ENCODE measurements at places on chromosomes 3 and 15.

DNA sequence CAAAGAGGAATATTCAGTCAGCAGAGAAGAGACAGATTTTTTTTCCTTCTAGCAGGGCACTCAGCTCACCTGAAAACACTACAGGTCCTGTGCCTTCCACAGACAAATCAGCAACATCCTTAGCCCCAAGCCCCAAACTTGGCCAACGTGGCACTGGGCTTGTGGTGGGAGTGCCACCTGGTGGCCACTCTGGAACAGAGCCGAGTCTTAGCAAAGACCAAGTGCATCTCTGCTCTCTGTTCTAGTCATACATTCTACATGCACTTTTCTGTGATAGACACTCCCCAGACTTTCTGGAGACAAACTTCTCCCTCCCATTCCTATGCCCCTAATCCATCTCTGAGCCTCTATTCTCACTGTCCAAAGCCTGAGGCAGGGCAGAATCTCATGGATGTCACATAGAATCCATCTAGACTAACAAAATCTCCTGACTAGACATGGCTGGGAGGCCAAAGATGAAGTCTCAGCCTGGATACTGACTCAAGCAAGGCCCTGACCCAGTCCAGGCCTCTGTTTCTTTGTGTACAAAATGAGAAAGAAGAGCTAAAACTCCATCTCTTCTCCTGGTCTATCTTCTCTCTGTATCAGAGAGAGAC lies 5.1 kb upstream of the SEMA7A start:
- peak; percentile 78 for DNase-seq

GRCh38 chr3:123096126-123096525 lies 29.3 kb downstream of the PDIA5 start:
- DNase-seq = no peak

- no peak for DNase-seq
These were observed 512.1 kb downstream of the ROBO1 start for GRCh38 chr3:79255702-79256101.

GRCh38 chr3:54822206-54822605 lies 105.7 kb downstream of the LRTM1 start:
- DNase-seq = no peak

GRCh38 chr15:70856177-70856883 lies 2.4 kb upstream of the LARP6 start:
- DNase-seq = no peak

DNA sequence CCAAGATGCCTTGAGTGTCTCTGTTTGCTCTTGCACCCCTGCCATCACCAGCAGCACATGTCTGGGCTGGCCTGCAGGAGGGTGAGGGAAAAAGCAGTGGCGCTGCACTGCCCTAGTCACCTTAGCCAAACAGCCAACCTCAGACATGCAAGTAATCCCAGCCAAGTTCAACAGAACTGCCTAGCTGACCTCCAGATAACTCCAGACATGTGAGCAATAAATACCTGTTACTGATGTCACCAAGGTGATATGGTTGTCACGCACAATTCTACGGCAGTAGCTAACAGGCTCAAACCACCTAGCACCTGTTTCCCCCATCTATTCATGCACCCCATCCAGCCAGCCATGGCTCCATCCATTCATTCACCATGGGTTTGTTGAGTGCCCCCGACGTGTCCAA lies 99.9 kb downstream of the SRGAP3 start:
- DNase-seq = no peak

- no peak for DNase-seq
These were observed 6.5 kb upstream of the P3H2 start for GRCh38 chr3:190127195-190127594.

DNA sequence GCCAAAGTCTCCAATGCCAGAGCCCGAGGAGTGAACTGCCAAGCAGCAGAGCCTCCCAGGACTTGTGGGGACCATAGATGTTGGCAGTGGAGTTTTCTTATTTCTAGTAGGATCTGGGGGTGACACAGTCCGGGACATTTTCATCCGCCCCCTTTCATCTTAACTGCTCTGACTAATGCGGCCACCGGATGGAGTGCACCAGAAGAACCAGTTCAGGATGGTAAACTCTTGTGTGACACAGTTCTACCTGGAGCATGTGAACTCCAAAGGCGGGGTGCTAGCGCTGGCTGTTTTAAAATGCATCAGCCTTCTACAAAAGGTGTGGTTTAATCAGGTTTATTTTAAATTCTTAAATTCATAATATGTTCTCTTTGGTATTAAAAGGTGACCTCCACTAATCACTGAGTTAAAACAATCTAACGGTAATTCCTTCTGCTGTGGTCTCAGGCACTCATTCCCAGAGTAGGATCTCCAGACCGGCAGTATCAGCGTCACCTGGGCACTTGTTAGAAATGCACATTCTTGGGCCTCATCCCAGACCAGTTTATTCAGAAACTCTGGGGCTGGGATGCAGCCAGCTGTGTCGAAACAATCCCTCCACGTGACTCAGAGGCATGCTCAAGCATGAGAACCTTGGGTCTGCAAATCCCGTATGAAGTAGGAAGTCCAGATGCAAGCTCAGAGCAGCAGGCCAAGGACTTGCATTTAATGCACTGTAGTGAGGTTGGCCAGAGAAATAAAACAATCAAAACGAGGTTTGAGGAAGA lies 105.5 kb downstream of the GABRB3 start:
- DNase-seq = no peak

DNA sequence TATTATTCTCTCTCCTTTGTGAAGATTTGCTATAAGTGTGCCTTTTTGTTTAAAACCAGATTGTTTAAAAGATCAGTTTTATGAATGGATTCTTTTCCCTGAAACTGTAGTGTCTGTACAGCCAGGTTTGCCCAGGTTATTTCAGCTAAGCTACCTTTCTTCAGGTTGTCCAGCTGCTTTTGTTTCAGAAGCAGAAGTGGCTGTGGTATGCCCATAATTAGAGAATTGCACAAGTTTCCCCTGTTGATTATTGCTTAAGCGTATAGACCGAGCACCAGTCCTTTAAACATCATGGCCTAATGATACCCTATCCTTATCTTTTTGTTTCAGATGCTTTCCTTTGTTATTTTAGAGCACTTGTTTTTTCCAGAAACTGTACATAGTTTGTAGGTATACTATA lies 10.2 kb downstream of the ASB7 start:
- DNase-seq = no peak

DNA sequence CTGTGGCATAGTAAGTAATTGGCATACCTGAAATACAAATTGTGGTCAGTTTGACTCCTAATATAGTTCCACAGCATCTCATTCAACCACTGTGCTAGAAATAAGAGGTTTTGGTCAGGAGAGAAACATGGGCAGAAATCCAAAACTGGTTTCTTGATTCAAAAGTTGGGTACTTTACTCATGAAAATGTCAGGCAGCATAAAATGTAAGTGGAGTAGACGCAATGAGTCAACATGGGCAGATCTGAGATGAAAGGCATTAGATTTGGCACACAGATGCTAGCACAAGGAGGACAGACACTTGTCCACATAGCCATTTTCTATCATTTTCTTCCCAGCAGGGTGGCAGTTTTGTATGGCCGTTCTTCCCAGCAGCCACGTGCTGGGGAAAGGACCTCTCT lies 255.8 kb upstream of the CDIN1 start:
- no peak for DNase-seq

- no peak for DNase-seq
These were observed 211.6 kb upstream of the LRRN1 start for GRCh38 chr3:3587647-3587972.

DNA sequence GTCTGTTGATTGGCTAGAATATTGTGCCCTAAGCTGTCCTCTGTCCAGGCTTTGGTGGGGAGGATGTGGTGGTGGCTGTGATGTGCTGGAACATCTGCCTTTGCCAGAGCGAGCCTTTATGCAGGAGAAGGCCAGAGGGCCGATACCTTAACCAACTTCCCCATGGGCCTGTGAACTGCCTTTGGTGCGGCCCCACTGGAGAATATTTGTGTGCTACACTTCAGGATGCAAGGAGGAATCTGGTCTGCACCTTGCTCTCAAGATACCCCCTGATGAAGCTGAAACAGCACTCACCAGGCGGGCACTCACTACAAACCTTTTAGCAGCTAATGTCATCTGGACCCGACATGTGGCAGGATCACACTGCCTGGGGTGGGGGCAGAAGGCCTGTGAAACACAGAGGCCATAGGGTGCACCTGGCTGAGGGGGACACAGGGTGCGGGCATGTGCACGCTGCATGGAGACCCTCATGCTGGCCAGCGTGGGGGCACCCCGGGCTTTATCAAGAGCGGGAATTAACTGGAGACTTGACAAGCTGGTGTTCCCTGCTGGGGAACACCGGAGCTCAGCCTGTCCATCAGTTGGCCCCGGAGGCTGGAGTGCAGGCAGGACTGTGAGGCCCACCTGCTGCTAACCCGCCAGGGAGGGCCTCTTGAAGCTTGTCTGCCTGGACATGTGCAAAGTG lies 16.4 kb downstream of the PRR23E start:
- DNase-seq = no peak

DNA sequence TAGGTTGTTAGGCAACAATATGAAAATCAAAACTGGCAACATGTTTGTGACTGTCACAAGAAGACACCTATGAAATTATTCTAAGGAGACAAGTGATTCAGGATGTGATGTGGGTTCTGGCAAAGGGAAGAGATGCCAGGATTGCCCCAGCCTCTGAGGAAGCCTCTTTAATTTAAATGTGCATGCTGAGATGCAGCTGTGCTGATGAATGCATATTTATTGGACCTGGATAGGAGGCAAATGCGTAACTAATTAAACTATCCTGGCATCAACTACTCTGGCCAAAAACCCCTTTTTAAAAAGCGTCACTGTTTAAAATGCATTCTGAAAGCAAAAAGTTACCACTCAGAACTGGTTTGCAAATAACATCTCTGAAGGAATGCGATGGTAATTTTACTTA lies 176.5 kb upstream of the DPH6 start:
- DNase-seq = no peak

DNA sequence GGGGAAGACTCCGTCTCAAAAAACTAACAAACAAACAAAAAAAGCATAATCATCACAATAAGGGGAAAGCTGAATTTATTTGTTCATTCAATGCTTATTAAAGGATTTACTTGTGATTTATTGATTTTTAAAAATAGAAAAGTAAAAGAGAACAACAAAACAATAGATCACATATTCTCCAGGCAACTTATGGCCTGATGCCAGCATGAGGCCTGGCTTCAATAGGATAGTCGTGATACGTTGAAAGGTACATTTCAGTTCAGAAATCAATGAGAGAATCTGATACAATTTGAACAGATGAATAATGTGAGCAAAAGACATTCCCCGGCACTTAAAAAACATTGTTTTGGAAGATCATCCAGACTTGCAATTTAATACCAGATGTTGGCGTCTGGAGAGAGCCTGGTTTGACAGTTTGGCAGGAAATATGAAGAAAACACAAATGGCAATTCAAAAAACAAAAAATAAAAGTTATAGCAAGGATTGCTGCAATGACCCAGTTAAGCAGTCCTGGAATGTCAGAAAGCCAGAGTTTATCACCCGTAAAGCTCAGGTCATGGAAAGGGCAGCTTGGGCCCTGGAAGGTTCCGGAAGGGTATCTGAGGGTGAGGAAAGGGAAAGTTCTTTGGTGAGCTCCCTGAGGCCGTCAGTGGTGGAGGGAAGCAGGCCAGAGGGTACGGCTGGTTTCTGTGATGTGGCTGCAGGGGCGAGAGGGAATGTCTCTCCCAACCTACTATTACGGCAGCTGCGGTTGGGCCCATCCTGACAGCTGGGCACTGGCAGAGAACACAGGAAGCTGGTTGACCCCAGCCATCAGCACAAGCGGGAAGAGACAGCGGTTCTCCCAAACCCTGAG lies 230.2 kb upstream of the HES1 start:
- DNase-seq = no peak

- DNase-seq = no peak
These were observed 155.3 kb downstream of the NR1I2 start for GRCh38 chr3:119937229-119937628.

- DNase-seq = no peak
These were observed 129.4 kb downstream of the UACA start for GRCh38 chr15:70633991-70634390.

DNA sequence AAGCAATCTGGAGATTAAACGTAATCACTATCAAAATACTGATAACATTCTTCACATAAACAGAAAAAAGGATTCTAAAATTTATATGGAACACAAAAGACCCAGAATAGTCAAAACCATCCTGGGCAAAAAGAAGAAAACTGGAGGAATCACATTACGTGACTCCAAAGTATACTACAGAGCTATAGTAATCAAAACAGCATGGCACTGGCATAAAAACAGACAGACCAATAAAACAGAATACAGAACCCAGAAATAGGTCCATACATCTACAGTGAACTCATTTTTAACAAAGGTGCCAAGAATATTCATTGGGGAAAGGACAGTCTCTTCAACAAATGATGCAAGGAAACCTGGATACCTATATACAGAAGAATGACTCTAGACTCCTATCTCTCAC lies 621.9 kb upstream of the CCDC54 start:
- DNase-seq = no peak

DNA sequence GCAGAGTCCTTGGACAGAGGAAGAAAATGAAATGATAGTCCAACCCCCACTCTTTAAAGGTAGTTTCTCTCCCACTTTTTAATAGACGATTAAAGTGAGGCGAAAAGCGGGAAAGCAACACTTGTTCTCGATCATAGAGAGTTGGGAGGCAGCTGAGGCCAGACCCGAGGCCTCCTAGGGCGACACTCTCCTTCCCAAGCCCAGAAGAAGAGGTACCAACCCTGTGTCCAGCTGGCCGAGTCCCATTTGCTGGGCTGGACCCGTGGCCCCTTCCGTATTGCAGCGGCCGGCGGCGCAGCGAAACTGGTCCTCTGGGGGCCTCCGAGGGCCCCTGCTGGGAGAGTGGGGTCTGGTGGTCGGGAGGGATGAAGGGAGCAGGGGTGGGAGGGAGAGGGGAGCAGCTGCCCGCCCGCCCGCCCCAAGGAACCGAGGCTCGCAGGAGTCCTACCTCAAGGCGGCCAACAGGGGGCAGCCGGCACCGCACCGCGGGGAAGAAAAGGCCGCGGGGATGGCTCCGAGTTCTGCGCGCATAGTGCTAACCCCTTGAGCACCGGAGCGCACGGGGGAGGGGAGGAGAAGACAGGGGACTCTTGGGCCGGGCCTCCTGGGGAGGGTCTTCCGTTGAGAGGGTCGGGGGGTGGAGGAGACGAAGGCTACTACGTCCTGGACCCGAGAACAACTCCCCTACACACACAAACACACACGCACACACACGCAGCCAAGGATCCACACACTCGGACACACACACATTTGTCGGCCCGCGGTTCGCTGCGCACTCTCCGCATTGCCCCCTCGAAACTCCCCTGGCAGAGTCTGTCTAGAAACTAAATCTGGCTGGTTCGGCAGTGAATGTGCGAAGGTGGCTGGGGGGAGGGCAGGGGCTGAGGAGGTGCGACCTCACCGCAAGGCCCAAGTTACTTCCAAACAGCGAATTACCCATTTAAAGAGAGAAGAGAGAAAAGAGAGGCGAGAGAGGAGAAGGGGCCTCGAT lies 2.0 kb downstream of the WNT5A start:
- DNase-seq = peak; percentile 90

Measured in endothelial cell (in vitro differentiated cells).